ENCODE measurements at places on chromosomes 7 and 10. TPM values are rescaled to one million over a fixed set of nuclear protein-coding genes. Genes with fewer than 3 reads are reported as not detected.

The HTRA1 gene
- total RNA-seq, result 69.9 TPM

The EXOSC1 gene
- total RNA-seq, result 27.1 TPM

The LDB3 gene
- total RNA-seq, result 87.7 TPM

The CRYGN gene
- total RNA-seq, result not detected

The C10orf95 gene
- total RNA-seq, result not detected

The NKX2-3 gene
- total RNA-seq, result 1.0 TPM

The SPAM1 gene
- total RNA-seq, result not detected

The KCNH2 gene
- total RNA-seq, result 7.3 TPM

The NYAP1 gene
- 3.1 TPM for total RNA-seq

The CCZ1 gene
- 55.3 TPM for total RNA-seq

The TMEM178B gene
- total RNA-seq, result 0.52 TPM

The SPDYE16 gene
- not detected for total RNA-seq

The ZNF804B gene
- total RNA-seq, result not detected

The HECW1 gene
- total RNA-seq, result not detected

The C10orf53 gene
- not detected for total RNA-seq

The ELMO1 gene
- total RNA-seq, result 52.7 TPM

The CPA5 gene
- not detected for total RNA-seq

Data from skeletal muscle tissue (tissue), 5 donors.